ENCODE measurements at places on chromosomes 6 and 20.

DNA sequence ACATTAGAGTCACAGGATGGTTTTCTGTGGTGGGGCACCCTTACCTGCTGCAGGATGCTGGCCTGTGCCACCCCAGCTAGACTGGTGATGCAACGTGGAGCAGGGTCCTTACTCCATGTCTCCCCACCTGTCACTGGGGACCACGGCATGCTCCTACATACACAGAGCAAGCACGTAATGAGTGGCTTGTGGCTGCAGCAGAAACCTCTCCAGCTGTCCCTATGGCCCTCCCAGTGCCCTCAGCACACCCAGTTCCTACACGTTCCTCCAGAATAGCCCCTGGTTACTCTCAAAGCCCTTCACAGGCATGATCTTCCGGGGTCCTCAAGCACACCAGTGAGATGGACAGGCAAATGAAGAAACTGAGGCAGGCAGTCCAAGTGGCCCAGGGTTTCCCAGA lies 3.2 kb upstream of the LSM14B start:
- no peak for DNase-seq

DNA sequence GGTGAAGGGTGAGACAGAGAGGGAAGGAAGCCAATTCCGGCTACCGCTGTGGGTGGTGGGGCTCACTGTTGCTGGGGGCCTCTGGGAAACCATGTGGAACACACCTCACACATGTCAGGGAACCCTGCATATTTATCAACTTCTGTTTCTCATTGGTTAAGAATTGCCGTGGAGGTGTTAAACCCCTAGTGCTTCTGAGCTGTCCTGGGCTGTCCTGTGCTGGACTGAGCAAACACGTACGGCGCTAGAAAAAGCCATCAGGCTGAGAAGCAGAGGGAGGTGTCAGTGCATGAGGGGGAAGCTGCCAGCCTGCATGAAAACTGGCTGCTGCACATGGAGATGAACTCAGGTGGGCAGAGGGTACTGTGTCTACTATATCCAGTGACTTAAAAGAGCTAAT lies 103.9 kb upstream of the JAG1 start:
- peak; percentile 6 for DNase-seq

DNA sequence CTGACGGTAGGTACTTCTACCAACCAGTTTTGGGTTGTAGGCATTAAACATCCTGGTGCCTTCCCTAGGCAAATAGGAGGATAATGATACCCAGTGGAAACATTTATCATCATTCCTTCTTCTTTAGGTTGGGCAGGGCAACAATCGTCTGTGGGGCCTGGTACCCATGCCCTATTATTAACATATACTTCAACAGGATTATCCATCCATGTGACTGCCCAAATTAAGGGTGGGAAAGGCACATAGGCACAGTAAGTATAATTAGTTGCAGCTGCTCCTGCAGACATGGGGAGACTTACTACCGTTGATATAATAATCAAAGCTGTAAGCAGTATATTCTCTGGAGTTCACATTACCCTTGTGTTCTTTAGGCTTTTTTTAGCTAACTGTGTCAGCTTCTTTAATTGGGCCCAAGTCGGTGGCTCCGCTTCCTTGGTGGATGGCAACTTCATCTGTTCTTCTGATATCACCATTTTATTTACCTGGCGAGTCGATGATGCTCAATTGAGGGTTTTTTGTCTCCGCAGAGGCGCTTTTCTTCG lies 16.8 kb downstream of the RPL7L1 start:
- DNase-seq: no peak

- DNase-seq: no peak
Measured at GRCh38 chr6:37536491-37537190, 36.9 kb upstream of the CCDC167 start.

- no peak for DNase-seq
Measured at GRCh38 chr20:10521068-10521831, 86.1 kb downstream of the SLX4IP start.

GRCh38 chr20:8166730-8167129 lies 34.7 kb downstream of the PLCB1 start:
- DNase-seq: no peak

GRCh38 chr20:13632431-13632830 lies 6.3 kb downstream of the TASP1 start:
- no peak for DNase-seq

- peak; percentile 65 for DNase-seq
Measured at GRCh38 chr6:31901415-31901952, 402 bp downstream of the ZBTB12 start.

- DNase-seq: no peak
Measured at GRCh38 chr20:61982191-61982950, 83.3 kb downstream of the TAF4 start.

DNA sequence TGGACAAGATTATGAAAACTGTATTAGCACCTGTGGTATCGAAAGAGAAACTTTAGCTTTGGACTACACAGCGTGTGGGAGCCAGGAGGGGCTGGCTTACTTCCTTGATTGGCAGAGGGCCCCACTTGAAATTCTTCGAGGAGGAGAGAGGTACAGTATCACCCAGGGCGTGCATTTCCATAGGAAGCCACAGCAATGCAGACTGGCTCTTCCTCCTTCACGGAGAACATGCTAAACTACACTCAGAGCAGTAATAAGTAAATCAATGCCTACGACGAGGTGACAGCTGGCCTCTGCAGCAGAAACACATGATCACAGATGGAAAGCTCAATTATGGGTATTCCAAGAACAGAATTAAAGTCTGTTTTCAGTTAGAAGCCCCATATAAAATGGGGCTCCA lies 44.2 kb downstream of the MYLK4 start:
- DNase-seq: peak; percentile 8

DNA sequence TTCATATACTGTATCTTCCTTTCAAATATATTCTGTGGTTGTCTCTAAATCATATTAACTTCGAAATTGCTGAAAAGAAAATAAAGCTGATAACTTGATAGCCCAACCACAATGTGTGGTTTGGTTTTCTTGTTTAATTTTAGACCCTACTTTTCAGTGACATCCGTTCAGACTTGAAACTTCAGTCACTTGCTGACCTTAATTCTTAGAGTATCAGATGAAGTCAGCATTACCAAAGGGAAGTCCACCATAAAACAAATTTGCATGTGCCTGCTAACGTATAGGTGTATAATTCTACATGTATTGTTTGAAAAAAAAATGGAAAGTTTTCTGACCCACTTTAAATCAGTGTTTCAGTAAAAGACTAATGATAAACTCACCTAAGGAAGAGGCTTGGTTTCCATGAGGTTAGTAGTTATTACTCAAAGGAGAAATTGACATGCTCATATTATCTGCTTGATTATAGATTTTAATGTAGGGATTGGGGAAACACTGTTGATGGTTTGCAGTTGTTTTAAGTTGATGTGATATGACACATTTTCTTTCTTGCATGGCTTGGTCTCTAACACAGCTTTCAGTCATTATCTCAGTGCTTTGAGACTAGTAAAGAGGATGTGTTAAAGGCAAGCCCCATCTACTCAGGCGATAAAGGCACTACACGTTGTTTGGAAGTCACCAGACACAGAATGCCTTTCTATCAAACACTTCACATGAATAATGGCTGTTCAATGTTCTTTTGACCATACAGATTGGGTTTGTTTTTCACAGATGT lies 5.2 kb upstream of the IL17A start:
- DNase-seq: no peak

DNA sequence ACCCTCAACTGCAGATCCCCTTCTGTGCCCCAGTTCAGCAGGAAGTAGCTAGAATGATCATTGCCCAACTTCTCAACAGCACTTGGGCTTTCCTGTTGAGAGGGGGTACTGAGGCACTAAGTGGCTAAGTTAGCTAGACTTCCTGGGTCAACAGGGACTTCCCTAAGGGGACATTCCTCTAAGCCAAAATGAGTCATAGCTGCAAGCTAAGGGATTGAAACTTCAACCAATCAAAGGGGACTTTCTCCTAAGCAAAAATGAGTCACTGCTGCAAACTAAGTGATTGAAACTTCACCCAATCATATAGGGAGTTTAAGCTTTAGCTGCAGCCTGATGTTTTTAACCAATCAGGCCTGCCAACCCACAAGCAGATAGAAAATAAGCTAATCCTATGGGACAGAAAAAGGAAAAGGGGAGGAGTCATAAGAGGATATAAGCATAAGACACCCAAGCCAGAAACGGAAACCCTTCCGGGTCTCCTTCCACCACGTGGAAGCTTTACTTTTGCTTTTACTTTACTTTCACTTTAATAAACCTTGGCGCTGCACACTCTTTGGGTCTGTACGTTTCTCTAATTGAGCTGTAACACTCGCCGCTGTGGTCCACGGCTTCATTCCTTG lies 659.0 kb upstream of the HS3ST5 start:
- DNase-seq: no peak

DNA sequence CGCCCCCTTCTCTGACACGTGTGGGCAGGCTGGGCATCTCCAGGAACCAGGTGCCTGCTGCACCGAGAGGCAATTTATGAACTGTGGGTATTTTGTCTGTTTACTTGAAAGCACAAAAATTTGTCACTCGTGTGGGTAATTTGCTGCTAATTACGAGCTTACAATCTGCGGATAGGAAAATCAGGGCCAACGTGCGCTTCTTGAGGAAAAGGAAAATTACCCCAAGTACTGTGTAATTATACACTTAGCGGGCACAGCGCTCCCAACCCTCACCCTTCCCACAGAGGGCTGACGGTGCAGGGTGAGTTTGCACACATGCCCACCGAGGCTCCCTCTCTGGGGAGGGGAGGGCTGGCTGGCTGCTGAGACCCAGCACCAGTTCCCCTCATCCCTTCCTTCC lies 25.3 kb upstream of the MDGA1 start:
- DNase-seq: no peak

DNA sequence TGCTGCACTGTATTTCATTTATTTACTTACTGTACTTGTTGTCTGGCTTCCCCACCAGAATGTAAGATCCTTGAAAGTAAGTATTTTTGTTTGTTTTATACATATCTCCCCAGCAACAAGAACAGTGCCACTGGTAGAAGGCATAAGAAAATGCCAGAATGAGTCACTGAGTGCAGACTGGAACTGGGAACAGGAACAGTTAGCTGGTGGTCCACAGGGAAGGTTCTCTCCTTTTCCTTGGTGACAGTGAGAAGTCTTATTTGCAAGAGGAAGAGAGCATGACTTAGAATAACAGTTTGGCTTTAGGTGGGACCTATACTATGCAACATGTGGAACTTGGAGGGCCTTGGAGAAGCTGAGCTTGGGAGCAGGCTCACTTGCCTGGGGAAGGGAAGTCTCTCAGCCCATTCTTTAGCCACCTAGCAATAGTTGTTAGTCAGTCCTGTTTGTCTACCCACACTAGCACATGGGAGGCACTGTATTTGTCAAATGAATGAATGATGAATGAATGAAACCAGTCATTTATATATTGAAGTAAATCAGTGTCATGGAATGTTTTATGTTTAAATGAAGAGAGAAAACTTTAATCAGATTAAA lies 203.5 kb downstream of the KCNQ5 start:
- no peak for DNase-seq

- DNase-seq: no peak
Measured at GRCh38 chr6:137911675-137912191, 44.7 kb downstream of the TNFAIP3 start.

- DNase-seq: no peak
Measured at GRCh38 chr20:58072695-58073671, 155.5 kb downstream of the ANKRD60 start.

DNA sequence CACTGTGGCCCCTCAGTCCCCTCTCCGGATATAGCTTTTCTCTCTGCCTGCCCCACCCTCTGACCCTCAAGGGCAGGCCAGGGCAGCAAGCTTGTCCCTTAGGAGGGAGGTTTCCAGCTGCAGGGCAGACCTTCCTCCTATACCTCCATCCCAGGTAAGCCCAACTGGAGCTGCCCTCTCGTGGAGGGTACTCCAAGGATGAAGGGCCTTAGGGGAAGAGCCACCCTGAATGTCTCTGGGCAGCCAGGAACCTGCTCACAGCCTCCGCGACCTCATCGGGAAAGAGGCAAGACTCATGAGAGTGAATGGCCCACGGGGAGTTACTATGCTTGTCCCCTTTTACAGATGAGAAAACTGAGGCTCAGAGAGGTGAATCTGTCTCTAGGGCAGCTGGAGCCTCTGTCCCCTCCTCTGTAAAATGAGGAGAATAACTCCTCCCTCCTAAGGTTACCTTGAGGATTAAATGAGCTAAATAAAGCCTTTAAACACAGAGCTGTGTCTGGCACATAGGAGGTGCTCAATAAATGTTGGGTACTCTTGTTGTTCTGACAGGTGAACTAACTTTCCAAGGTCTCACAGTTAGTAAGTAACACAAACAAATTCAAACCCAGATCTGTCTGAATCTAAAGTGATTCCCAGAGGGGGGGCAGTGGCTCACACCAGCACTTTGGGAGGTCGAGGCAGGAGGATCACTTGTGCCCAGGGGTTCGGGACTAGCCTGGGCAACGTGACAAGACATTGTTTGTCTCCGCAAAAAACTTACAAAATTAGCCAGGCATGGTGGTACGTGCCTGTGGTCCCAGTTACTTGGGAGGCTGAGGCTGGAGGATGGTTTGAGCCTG lies 12.1 kb downstream of the SRXN1 start:
- DNase-seq: no peak

GRCh38 chr6:163828038-163828795 lies 413.7 kb downstream of the QKI start:
- no peak for DNase-seq

GRCh38 chr6:104956731-104957294 lies at the start of gene LIN28B:
TSS of gene LIN28B (plus strand) at chr6:104957107. CDS start at chr6:104957251, 144 bp downstream.
- DNase-seq: no peak

GRCh38 chr20:36847710-36848040 lies 28.3 kb upstream of the TLDC2 start:
- DNase-seq: no peak

DNA sequence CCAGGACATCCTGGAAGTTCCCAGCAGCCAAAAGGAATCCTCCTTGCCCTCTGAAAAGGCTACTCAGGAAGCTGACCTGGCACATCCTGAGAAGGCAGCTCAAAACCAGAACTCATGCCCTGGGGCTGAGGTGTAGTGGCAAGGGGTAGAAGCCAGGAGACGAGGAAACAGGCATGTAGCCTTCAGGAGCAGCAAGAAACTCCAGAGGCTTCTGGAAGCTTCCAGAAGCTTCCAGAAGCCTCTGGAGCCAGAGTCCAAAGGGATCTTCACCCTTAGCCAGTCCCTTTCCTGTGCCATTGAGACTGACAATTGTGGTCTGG lies 43.9 kb downstream of the BMP7 start:
- DNase-seq: no peak

GRCh38 chr6:131910956-131911355 lies 40.2 kb downstream of the CCN2 start:
- no peak for DNase-seq

GRCh38 chr20:32358632-32358882 lies 426 bp downstream of the ASXL1 start:
- DNase-seq: no peak

DNA sequence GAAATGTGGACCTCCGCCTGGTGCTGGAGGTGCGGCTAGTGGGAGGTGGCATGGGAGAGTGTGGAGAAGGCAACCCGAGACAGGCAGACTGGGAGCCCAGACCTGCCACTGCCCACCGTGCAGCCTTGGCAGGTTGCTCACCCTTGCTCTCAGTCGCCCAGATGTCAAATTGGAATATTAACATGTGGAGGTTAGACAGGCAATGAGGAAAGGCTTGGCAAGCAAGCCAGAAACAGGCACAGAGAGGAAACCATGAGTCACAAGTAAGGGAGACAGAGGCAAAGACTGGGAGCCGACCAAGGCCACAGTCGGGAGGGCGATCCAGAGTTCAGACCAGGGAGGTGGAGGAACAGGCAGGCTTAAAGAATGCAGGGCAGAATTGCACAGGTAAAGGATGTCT lies 178.2 kb downstream of the FOXC1 start:
- no peak for DNase-seq

GRCh38 chr20:17863577-17864292 lies 104.9 kb downstream of the SNX5 start:
- peak; percentile 81 for DNase-seq
